ENCODE measurements at places on chromosomes 6 and 20.
A peak's percentile ranks its signal among the peaks of the same experiment; 100 is the strongest.

DNA sequence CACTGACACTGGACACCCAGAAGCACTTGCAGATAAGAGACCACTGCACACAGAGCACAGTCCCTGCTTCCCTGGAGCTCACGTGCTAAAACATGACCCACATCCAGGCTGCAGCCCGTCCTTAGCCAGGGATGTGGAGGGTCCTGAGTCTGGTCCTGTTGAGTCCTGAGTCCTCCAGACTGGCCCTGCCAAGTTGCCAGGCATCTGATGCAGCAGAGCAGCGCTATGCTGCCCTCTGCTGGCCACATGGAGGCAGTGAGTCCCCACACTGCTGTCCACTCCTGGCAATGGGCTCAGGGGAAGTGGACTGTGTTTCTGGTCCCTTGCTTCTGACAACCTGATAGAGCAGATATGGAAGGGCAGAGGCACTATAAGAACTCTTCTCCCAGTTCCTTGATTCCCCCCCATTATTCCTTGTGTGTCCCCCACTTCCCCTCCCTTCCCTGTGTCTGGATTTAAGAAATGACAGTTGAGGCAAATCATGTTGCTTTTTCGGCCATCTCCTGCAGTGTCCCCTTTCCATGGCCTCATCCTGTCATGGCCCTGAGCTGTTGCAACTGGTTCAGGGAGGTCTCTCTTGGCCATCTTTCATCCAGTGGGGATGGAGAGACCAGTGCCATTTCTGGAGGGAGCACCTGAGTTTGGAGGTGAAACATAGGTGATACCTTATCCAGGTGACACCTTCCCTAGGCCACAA is 86.0 kb downstream of the DHX35 start:
- peak; percentile 31 for DNase-seq

DNA sequence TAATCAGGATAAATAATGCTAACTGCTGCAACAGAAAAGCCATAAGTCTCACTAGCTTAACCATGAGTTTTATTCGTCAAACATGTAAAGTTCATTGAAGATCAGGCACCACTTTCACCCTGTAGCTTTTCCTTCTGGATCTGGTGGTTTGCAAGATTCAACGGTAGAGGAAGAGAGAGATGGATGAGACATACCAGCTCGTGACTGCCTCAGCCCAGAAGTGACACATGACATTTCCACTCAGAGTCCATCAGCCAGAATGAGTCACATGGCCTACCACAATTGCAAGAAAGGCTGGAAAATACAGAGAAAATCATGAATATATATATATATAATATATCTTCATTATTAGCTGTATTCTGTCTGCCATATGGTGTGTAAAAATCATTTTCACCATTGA is 29.0 kb downstream of the SPTLC3 start:
- DNase-seq = no peak

DNA sequence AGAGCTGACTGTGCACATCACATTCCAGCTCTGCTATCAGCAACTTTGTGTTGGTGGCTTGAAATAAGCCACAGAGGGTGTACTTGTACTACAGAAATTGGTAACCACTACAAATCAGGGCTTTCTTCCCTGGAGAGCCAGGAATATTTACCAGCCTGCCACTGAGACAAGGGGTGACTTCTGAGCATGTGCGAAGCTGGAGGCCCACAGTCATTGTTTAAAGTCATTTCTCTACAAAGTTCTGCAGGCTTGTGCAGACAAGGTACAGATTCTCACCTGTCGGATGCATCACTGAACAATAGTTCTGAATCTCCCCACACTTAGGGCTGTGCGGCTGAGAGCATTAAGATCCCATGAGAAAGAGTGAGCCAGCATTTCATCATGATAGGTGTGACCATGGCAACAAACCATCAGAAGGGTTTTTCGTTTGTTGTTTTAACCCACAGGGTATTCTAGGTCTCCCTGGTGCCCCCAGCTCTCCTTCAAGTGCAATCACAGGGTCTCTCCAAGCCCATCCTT is 292.8 kb downstream of the CDC5L start:
- no peak for DNase-seq

GRCh38 chr6:136251394-136251793 is 1.3 kb upstream of the MTFR2 start:
- DNase-seq = no peak

- peak; percentile 49 for DNase-seq
Observed at GRCh38 chr6:133921249-133921859, 31.7 kb upstream of the TBPL1 start.

DNA sequence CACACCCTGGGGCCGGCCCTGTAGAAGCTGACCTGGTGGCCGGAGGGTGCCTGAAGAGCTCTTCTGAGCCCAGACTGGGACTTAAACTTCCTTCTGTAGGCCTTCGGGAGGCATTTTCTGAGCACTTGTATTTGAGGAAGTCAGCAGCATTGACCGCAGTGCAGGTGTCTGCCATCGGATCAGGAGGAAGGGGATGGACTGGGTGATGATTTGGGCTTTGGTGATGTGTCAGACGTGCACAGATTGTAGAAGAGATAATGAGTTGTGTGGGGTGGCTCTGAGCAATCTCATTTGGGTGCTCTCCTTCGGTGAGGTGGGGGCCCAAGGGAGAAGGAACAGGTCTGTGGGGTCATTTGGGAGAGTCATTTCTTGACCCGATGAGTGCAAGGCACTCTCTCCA is 150.9 kb downstream of the ARID1B start:
- DNase-seq = no peak

GRCh38 chr20:31606804-31607639 is 1.9 kb downstream of the ID1 start:
- no peak for DNase-seq

DNA sequence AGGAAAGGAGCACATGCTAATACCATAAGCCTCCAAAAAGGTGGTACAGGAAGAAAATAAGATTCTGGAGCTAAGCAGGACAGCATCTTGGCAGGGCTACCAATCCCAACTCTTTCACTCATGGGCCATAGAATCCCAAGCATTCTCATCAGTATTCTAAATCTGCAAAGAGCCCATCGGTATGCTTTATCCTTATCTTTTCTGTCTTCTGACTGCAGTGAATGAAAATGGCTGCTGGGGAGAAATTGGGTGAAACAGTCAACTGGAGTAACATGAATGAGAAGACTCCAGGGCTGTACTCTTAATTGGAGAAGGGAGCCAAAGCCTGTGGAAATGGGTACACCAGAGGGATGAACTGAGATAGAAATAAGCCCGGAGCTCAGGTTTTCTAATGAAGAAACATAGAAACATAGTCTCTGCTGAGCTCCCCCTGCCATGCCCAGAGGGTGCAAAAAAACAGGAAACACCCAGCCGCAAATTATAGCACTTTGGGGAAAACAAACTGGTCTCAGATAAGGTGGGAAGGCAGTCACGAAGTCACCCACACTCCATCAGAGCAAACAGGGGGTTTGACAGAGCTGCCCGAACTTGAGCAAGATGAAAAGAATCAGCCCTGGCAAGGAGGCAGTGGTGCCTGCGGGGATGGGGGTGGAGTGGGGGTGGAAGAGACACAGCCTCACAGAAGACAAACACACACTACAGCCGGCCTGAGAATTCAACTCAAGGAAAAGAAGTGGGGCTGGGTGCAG is 35.4 kb upstream of the E2F3 start:
- DNase-seq = peak; percentile 37

- DNase-seq = no peak
Observed at GRCh38 chr20:18972251-18972876, 158.8 kb downstream of the SCP2D1 start.

GRCh38 chr6:42661540-42662153 is 60.8 kb downstream of the PRPH2 start:
- DNase-seq = peak; percentile 80

DNA sequence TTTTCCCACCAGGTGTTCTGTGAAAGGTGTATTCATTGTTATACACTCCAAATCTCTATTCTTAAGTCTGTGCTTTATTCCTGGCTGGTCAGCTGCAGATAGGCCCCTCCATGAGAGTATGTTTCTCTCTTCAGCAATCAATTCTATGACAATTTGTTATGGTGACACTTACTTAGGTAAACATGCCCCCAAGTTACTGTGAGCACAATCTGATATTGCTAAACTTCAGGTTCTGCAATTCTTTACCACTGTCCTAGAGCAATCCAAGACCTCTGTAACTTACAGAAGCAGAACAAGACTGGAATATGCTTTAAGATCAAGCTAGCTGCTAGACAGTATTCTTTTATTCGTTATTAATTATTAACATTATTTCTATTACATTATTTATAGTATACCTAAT is 391.9 kb downstream of the FRK start:
- DNase-seq = no peak

DNA sequence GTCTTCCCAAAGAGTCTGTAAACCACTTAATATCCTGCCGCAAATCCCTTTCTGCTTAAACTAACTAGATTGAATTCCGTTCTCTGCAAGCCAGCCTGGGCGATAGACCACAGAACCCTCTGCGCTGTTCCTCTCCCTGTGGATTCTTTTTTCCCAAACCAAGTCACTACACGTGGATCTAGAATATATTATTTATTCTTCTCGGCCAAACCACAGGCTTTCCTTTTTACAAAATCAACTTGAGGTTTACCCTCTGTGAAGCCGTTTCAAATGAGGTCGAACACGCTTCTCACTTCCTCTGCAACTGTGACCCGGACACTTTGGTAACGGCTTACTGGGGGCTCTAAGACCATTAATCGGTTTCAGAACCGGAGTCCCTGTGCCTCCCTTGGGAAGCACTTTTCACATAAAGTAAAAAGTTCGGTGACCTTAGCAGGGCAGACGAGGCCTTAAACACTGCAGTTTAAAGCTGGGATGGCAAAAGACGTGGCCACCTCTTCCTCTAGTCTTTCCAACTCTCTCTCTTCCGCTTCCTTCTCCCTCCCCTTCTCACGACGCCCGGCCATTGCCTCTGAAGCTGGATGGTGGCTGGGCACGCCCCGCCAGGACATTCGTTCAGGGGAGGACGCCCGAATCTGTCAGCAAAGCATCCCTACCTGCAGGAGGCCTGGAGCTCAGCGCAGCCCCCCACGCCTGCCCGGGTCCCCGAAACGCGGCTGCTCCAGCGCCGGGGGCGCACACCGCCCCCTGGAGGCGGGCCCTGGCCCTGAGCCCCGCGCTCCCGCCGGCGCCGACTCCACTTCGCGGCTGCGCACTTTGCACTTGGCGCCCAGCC is 55.0 kb upstream of the FOXC1 start:
- peak; percentile 61 for DNase-seq

GRCh38 chr6:85364344-85364743 is 85.5 kb upstream of the NT5E start:
- DNase-seq = no peak

DNA sequence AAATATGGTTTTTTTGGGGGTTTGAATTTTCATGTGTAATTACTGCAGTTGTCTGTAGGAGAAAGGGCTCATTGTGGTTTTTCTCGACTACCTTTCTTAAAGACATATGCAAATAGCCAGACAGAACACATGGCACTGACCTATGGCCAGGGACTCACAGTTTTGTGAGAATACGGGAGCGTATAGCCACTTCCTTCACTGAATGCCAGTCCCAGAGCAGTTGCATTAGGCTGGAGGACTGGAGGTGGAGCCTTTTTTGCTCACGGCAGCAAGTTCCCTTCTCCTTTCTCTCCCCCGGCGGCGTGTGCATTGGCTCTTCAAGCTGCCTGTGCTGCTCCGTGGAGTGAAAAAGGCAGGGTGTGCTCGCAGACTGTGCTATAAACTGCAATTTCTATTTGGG is 114.9 kb downstream of the AKAP7 start:
- DNase-seq = peak; percentile 4

GRCh38 chr20:43055181-43055884 is 134.4 kb downstream of the PTPRT start:
- no peak for DNase-seq

DNA sequence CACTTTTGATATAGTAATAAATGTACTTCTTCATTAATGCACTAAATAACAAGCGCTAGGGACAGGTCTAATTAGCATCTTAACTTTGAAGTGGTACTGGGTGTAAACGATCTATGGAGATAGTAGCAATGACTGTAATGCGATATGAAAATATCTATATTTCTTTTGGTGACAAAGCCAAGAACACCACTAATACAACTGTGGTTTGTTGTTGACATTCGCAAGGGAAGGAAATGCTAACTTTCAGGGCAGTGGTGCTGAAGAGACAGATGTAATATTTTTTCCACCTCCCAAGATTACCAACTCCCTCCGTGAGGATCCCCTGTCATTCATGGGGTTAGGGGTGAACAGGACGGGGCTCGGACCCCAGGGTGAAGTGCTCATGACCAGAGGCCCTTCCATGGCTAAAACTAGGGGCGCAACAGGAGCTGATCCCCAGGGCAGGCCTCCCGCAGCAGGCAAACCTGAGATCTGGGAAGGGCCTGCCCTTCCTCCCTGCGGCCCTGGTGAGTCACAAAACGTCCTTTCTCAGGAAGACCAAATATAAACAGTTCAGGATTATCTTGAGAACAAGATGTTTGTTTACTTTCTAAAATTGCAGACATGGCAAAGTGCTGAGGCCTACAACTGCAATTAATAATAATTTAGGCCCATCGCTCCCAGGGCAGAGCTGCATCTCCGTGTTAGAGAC is 65.0 kb upstream of the TOX2 start:
- DNase-seq = no peak

GRCh38 chr20:32609111-32609773 is 24.1 kb upstream of the NOL4L start:
- no peak for DNase-seq

DNA sequence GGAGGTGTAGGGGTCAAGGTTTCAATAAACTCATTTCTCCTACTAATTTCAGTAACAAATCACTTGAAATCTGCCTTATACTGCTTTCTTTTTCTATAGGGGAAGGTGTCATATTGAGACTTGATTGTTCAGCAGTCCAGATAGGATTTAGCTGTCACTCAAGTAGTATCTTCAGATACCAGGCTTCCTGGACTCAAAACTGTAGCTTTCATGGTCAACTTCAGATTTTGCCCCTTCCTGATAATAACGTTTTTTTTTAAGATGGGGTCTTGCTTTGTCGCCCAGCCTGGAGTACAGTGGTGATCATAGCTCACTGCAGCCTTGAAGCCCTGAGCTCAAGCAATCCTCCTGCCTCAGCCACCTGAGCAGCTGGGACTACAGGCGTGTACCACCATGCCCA is 77.8 kb downstream of the JAG1 start:
- DNase-seq = no peak
